ENCODE measurements at places on chromosomes 7 and 10. TPM values are rescaled to one million over a fixed set of nuclear protein-coding genes. Genes with fewer than 3 reads are reported as not detected.

DNA sequence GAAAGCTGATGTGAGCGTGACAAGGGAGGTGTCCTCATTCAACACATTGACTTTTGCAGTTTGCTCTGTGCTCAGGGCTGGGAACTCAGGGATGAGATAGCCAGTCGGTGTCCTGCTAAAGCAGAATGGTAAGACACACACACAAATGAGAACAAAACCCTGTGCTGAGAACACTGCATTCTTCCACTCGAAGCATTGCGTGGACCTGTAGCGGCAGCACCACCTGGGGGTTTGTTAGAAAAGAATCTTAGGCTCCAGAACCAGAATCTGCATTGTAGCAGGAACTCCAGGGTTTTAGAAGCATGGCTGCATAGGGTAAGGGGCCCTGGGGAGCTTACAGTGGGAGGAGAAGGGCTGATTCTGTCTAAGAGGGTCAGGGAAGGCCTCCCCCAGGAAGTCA lies 21.5 kb upstream of the OGDHL start:
- H3K27ac ChIP-seq: no peak overlapping the region
- no peak overlapping the region for H3K4me3 ChIP-seq

DNA sequence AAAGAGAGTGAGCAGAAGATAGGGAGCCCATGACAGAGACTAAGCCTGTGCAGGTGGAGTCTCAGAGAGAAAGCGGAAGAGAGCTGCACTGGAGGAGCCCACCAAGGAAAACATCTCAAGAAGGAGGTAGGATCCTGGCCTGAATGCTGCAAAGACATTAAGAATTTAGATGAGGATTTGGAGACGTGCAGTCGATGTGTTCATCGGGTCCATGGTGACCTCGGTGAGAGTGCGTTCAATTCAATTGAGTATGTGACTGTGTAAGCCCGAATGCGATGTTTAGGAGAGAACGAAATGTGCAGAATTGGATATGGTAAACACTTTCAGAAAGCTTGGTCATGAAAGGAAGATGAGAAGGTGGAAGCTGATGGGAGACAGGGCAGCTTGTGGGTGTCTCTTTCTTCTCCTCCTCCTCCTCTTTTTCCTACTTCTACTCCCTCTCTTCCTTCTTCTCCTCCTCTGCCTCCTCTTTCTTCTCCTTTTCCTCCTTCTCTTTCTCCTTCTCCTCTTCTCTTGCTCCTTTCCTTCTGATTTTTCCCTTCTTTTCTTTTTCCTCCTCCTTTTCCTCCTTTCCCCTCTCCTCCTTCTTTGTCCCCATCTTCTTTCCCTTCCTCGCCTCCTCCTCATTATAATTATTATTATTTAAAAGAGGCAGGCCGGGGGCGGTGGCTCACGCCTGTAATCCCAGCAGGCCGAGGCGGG lies 276.0 kb downstream of the RPS24 start:
- no peaks in the 10 kb centered on the region for H3K27me3 ChIP-seq
- H3K4me1 ChIP-seq: no peaks in the 10 kb centered on the region
- H3K27ac ChIP-seq: no peak overlapping the region
- no peak overlapping the region for H3K4me3 ChIP-seq
- H3K36me3 ChIP-seq: no peaks in the 10 kb centered on the region

DNA sequence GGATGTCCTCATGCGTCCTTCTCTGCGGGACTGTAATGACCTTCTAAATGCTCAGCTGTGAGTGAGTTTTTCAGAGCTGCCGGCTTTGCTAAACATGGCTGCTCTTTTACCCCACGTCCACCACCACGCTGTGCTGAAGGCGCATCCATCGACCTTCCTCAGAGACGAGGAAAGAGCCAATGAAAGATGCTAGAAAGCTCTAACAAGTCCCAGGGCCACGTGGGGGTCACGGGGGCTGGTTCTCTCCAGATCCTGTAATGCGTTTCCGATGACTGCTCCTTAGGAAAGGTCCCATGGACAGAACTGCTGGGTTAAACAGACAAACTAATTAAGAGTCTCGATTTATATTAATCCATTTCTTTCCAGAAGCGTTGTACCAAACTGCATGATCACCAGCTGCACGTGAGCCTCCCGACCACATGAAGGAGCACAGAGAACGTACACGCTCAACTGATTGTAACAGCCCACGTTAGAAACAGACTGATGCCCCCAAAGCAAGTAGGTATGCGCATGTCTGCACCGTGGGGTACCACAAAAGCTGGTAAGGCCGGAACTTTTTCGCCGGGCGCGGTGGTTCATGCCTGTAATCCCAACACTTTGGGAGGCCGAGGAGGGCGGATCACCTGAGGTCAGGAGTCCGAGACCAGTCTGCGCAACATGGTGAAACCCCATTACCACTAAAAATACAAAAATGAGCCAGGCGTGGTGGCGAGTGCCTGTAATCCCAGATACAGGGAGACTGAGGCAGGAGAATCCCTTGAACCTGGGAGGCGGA lies 109.6 kb downstream of the TCERG1L start:
- no peak overlapping the region for H3K4me3 ChIP-seq
- DNase-seq: no peak
- H3K27me3 ChIP-seq: peaks cover 2% of the 10 kb centered on the region
- no peaks in the 10 kb centered on the region for H3K36me3 ChIP-seq
- no peak overlapping the region for H3K27ac ChIP-seq

GRCh38 chr7:143304938-143305337 lies 11.0 kb upstream of the CLCN1 start:
- DNase-seq: no peak
- H3K4me1 ChIP-seq: peaks cover 43% of the 10 kb centered on the region
- no peak overlapping the region for H3K4me3 ChIP-seq
- H3K27ac ChIP-seq: peak overlapping the region; percentile 64
- no peaks in the 10 kb centered on the region for H3K27me3 ChIP-seq
- peaks cover 83% of the 10 kb centered on the region for H3K36me3 ChIP-seq

The NODAL gene
- not detected for total RNA-seq

DNA sequence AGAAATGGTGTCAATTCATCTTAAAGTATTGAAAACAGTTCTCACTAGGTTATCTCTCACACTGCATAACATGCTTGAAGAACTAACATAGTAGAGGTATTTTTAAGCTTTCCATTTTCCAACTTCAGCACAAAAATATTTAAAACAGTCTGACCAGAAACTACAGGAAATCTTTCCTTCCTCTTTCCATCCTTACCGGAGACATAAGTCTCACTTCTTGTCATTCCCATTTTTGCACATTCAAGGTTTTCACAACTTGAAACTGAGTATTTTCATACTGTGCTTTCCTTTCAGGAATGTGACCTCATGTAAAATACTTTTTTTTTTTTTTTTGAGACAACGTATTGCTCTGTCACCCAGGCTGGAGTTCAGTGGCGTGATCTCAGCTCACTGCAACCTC lies 45.2 kb downstream of the ARHGAP12 start:
- no peak overlapping the region for H3K27ac ChIP-seq
- no peaks in the 10 kb centered on the region for H3K27me3 ChIP-seq
- no peak overlapping the region for H3K4me3 ChIP-seq
- H3K4me1 ChIP-seq: peaks cover 6% of the 10 kb centered on the region
- H3K36me3 ChIP-seq: peaks cover 5% of the 10 kb centered on the region

DNA sequence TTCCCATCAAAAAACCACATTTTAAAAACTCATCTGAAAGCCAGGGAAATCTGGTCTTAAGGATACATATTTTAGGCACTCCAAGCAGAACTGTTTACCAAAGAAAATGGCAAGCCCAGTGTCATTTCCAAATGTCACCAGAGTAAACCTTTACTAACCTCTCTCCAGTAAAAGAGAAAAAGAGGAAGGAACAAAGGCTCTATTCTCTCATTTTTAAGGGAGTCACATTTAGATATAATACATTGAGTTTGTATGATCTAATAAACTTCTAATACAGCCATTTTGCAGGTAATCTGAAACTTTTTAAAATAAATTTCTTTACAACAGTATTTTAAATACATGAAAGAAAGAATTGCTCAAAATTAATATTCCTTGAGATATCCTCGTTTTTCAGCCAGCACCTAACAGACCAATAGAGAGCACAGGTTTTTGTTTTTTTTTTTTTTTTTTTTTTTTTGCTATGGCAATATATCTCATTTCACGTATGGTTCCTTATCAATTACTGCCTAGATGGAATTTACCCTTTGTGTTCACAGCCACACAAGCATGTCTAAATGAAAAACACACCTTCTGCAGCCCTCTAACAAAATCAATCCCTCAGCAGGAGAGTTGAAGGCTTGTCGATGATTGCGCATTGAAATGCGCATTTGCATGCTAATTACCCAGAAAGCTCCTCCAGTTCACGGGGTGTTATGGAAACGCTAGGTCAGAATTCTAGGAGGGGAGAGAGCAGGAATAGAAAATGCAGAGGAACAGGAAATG lies 39.8 kb upstream of the MSRB2 start:
- no peak for DNase-seq
- no peak overlapping the region for H3K4me3 ChIP-seq
- no peak overlapping the region for H3K27ac ChIP-seq
